ENCODE measurements at places on chromosomes 1 and 21.

- DNase-seq: no peak
These were observed 8.5 kb upstream of the CTRC start for GRCh38 chr1:15429701-15430149.

GRCh38 chr1:167109125-167109524 lies 15.2 kb downstream of the STYXL2 start:
- no peak for DNase-seq

DNA sequence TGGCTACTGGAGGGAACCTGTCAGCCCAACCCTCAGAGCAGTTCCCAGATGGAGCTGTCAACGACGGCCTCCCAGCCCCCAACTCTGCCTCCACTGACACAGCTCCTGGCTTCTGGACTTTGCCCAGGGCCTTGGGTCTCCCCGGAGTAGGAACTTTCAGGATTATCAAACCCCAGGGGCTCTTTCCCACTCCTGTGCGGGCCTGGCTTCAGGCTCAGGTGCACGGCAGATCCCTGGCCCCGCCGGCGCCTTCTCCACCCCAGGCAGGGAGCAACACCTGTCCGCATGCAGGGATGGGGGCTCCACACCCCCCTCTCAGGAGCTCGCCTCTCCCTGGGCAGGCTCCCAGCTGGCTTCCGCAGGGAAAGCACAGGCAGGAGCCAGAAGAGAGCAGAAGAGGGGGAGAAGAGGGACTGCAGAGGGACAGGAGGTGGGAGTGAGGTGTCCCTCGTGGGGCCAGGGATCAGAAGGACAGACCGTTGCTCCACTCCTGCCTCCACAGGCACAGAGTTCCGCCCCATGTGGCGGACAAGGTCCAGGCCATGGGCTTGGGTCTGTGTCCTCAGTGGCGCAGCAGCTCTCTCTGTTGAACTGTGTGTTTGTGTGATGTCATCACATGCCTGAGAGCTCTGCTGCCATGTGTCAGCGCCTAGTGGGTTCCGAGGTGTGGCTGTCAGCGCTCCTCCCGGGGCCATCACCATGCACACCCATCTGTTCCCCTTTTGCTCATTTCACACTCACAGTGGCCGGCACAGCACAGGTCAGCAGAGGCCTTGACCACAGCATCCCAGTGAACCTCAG lies 107.7 kb downstream of the PDE9A start:
- DNase-seq: no peak

GRCh38 chr1:229448354-229448753 lies 14.5 kb upstream of the ACTA1 start:
- DNase-seq: no peak

GRCh38 chr21:42654913-42655795 lies 1.7 kb downstream of the PDE9A start:
- no peak for DNase-seq

DNA sequence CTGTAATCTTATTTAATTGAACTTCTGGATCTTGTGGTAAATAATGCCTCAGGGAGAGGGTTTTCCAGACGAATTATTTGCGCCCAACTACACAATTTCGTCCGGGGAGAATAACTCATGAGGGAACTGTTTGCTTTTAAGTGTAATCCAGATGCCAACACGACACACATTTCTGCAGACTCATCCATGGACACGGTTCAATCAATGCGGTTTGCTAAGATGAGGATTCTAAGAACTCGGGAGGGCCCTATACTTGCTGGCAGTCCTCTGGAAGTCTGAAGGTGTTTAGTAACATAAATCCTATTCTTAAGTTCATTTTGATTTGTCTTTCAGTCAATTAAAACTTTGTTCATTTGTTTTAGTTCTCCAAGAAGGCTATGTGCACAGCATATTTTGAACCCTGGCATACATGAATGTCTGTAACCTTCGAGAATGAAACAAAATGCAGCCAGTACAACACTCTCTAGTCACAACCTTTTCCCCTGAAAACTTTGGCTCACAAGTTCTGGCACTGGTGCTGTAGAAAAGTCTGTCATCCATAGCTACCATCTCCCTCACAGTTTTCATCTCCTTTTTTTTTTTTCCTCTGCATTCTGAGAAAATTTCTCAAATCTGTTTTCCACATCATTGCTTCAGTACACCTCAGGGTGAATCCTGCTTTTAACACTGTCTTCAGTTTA lies 38.8 kb downstream of the DIPK1A start:
- no peak for DNase-seq

DNA sequence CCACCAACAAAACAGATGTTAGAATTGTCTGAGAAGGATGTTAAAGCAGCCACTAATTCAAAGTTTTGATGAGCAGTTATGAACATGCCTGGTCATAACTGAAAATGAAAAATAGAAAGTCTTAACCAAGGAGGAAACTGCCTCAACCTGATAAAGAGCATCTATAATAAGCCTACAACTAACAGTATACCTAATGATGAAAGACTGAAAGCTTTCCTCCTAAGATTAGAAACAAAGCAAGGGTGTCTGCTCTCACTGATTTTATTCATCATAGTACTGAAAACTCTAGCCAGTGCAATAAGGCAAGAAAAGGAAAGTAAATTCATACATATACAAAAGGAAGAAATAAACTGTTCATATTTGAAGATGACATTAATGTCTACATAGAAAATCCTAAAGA lies 82.0 kb downstream of the KCNK1 start:
- no peak for DNase-seq

DNA sequence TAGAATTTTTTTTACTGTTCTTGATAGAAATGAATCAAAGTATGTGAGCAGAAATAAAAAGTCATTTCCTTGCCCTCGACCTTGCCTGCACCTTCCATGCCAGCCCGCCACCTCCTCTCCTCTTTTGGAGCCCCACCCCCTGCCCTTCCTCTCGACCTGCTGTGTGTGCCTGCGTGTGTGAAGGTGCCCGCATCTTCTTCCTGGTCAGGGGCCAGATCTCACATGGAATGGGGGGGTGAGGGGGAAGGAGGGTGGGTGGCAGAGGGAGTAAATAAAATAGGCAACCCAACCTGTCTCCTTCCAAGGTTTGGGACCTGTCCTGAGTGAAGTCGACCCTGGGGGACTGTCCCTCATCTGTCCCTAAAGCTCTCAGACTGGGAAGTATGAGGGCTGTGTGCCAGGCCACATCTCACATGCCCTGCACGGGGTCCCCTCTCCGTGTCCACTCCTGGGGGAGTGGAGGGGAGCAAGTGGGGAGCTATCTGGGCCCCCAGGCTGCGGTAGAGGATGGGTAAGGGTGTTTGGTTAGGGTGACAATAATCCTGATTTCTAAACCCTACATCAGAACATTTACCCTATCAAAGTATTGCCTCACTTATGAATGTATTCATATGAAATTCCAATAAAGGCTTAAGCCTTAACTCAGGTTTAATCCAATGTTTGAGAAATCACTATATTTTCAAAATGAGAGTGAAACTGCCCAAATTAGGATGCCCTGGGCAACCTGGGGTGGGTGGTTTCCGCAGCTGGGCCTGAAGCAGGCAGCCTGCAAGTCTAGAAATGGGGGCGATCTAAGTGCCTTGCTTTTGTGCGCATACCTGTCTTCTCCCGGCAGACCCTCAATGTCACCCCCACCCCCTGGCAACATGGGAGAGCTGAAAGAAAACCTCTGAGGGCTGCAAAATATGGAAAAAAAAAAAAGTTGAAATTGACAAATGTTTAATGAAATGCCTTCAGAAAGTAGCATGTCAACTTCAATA lies 15.4 kb downstream of the AMPD2 start:
- no peak for DNase-seq

- DNase-seq: no peak
These were observed 38.3 kb upstream of the TARBP1 start for GRCh38 chr1:234517110-234517802.

- DNase-seq: no peak
These were observed 16.0 kb downstream of the ZBTB17 start for GRCh38 chr1:15959827-15960446.

DNA sequence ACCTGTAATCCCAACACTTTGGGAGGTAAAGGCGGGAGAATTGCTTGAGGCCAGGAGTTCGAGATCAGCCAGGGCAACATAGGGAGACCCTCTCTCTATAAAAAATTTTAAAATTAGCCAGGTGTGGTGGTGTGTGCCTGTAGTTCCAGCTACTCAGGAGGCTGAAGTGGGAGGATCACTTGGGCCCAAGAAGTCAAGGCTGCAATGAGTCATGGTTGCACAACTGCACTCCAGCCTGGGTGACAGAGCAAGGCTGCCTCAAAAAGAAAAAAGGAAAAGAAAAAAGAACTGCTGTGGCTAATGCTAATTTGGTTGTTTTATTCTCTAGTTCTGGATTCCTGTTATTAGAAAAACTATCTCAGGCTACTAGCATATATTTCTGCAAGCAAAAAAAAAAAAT lies 29.8 kb downstream of the DBT start:
- no peak for DNase-seq

DNA sequence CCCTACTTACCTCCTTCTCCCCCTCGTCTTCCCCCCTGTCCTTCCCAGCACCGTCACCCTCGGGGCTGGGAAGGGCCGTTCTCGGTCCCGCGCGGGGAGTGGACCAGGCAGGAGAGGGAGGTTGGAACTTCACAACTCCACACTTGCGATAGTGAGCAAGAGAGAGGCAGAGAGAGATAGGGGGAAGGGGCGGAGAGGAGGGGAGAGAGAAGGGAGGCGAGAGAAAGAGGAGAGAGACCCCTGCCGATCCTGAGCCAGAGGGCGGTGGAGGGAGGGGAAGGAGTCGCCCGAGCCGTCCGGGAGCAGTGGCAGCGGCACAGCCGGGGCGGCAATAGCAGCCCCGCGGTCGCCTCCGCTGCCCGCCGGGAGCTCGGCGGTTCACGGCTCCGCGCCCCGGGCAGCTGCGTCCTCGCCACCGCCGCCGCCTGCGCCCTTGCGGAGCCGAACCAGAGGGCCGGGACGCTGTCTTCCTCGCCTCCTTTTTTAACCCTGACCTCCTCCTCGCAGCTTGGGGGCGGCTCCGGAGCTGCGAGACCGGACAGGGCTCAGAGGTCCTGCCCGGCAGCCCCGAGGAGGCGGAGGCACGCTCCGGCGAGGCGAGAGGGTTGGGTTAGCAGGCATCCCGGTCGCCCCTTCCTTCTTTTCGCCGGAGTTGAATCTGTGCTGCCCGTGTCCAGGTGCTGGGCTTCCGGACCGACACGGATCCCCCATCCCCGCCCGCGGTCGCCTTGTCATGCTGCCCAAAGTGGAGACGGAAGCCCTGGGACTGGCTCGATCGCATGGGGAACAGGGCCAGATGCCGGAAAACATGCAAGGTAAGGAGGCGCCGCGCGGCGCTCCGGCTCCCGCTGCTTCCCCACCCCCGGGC lies 11.7 kb downstream of the NR5A2 start:
- DNase-seq: no peak

DNA sequence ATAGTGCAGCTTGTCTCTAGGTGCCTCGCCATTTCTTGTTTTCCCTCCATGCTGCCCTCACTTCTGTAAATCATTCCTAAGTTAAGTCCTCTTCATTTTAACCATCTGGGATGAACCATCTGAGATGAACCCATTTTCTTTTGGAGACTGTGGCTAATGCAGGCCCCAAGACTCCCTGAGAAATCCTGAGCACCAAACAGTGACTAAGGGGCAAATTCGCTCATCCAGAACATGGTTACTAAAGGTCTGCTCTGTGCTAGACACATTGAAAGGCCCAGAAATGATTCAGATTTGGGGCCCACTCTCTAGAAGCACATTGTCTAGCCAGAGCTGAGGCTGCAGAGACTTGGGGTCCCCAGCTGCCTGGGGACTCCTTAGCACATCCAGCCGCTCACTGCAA lies 151.9 kb upstream of the CTTNBP2NL start:
- no peak for DNase-seq

- no peak for DNase-seq
These were observed 13.3 kb upstream of the POFUT2 start for GRCh38 chr21:45300786-45301520.

DNA sequence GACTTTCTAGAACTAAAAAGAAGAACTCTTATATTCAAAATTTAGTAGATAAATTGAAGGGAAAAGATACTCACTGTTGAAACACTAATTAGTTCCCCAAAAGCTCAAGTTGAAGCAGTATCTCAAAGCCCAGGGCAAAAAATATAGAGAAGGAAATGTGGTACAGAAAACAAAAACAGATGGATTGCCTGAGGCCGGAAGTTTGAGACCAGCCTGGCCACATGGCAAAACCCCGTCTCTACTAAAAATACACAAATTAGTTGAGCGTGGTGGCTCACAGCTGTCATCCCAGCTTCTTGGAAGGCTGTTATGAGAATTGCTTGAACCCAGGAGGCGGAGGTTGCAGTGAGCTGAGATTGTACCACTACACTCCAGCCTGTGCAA lies 36.0 kb downstream of the FAM177B start:
- DNase-seq: no peak

GRCh38 chr1:243409284-243409683 lies 153.4 kb downstream of the SDCCAG8 start:
- DNase-seq: no peak

DNA sequence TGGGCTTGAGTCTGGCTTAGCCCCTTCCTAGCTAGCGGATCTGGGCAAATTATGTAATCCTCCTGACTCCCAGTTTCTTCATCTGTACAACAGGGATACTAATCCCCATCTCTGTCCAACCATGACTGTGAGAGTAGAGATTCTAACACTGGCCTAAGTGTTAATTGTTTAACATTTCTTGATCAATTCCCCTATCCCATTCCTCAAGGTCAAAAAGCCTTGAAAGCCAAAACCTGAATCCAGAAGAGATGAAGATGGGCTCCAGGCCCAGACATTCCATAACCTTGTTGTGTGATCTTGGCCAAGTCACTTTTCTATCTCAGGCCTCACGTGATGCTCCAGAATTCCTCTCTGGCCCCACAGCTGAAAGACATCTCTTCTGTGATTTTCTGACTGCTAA lies 18.8 kb upstream of the PHLDA3 start:
- DNase-seq: no peak

All from activated CD4-positive, alpha-beta T cell treated with anti-CD3 and anti-CD28 coated beads for 24 hours (primary cell).